Neural progenitor cell (in vitro differentiated cells): ENCODE measurements at places on chromosomes 2 and 18. TPM values are rescaled to one million over a fixed set of nuclear protein-coding genes. Genes with fewer than 3 reads are reported as not detected.

TSGA10 gene
- total RNA-seq = 5.8 and 6.6 TPM in 2 replicates

EFEMP1 gene
- 16.1 and 25.5 TPM in 2 replicates for total RNA-seq

UGT1A4 gene
- total RNA-seq = not detected in 2 replicates

CCDC102B gene
- total RNA-seq = 14.1 and 26.2 TPM in 2 replicates

COBLL1 gene
- total RNA-seq = 1.0 and 4.3 TPM in 2 replicates

ABCG5 gene
- not detected in 2 replicates for total RNA-seq

TNFRSF11A gene
- 0.47 and 1.1 TPM in 2 replicates for total RNA-seq

CD28 gene
- not detected in 2 replicates for total RNA-seq

COLEC12 gene
- 2.0 and 2.1 TPM in 2 replicates for total RNA-seq

ADAM17 gene
- 49.7 and 72.1 TPM in 2 replicates for total RNA-seq

RUFY4 gene
- total RNA-seq = not detected in 2 replicates

C2orf66 gene
- total RNA-seq = 0.15 and 0.43 TPM in 2 replicates

NIF3L1 gene
- total RNA-seq = 69.2 and 79.8 TPM in 2 replicates

CABLES1 gene
- 2.8 and 3.7 TPM in 2 replicates for total RNA-seq

MLPH gene
- total RNA-seq = not detected in 2 replicates
